ENCODE measurements at places on chromosomes 5 and 9. TPM values are rescaled to one million over a fixed set of nuclear protein-coding genes. Genes with fewer than 3 reads are reported as not detected.
A peak's percentile ranks its signal among the peaks of the same experiment; 100 is the strongest.

DNA sequence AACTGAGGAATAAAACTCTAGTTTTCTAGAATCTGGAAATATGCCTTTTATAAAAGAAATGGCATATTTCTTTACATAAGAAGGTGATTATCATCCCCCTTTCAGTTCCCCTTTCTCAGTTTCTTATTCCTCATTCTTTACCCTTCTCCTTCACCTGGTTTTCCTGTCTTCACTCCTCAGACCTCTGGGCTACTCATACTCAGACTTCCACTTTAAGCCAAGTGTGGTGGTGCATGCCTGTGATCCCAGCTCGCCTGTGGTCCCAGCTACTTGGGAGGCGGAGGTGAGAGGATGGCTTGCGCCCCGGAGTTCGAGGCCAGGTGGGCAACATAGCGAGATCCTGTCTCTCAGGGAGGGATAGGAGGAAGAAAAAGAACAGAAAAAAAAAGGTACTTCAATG lies 57.2 kb downstream of the RANBP6 start:
- H3K27ac ChIP-seq = no peak overlapping the region
- no peak overlapping the region for H3K4me3 ChIP-seq
- no peaks in the 10 kb centered on the region for H3K36me3 ChIP-seq
- peaks cover 5% of the 10 kb centered on the region for H3K4me1 ChIP-seq

DNA sequence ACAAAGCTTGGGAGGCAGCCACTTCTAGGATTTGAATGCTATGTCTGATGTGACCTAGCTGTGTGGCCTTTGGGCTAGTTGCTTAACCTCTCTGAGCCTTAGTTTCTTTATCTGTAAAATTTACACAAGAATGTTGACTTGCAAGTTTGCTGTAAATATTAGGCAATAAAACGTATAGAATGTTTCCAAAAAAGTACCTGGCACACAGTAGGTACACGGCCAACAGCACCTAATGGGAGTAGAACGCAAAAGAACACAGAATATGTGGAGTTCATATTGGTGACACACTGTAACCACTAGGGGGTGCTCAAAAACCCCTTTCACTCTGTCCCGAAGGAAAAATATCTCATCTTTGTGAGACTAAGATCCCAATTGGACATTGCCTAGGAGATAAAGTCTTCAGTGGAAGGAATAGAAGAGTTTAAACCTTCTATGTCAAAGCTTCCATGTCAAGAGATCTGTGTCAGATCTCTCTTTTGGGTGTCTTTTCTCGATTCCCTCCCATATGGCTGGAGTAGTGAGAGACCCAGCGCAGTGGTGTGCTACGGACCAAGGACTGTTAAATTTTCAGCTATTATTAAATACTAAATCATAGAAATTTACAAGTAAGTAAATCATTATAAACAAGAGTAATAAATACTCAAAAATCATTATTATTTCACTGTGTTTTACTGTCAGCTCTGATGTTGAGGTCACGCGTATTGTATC lies 145.4 kb upstream of the RAD23B start:
- no peaks in the 10 kb centered on the region for H3K36me3 ChIP-seq
- no peaks in the 10 kb centered on the region for H3K4me1 ChIP-seq
- no peak overlapping the region for H3K4me3 ChIP-seq
- DNase-seq = no peak
- H3K27me3 ChIP-seq = no peaks in the 10 kb centered on the region
- no peak overlapping the region for H3K27ac ChIP-seq

- no peak for DNase-seq
- no peaks in the 10 kb centered on the region for H3K27me3 ChIP-seq
- peaks cover 4% of the 10 kb centered on the region for H3K4me1 ChIP-seq
Observed at GRCh38 chr5:173472784-173473278, 143.6 kb downstream of the BOD1 start.

The CCDC152 gene
- 0.30 TPM for total RNA-seq

DNA sequence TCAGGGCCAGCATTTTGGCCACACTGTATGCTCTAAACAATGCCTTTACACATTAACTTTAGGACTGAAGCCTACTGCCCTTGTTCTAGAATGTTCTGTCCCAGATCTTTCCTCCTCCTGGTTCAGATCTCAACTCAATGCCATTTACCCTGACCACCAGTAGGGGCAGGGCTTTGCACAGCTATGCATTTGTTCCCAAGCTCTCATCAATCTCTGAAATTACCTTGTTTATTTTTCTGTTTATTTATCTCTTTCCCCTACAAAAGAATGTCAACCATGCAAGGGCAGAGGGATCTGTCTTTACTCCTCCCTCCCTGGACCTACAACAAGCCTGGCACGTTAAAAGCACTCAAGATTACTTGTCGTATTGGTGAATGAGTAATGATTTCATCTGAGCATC lies 612.9 kb downstream of the BNC2 start:
- H3K27ac ChIP-seq = no peak overlapping the region
- no peaks in the 10 kb centered on the region for H3K27me3 ChIP-seq
- DNase-seq = no peak
- no peaks in the 10 kb centered on the region for H3K36me3 ChIP-seq
- H3K4me3 ChIP-seq = no peak overlapping the region

The GPR151 gene
- not detected for total RNA-seq

GRCh38 chr9:126488310-126488709 lies 125.4 kb upstream of the LMX1B start:
- DNase-seq = no peak
- H3K36me3 ChIP-seq = peaks cover 20% of the 10 kb centered on the region
- H3K27me3 ChIP-seq = no peaks in the 10 kb centered on the region

The RAD50 gene
- 26.2 TPM for total RNA-seq

The INSL4 gene
- total RNA-seq = not detected

- no peak overlapping the region for H3K4me3 ChIP-seq
- no peak overlapping the region for H3K27ac ChIP-seq
- DNase-seq = no peak
- H3K27me3 ChIP-seq = no peaks in the 10 kb centered on the region
Observed at GRCh38 chr9:89841456-89841855, 236.6 kb downstream of the GADD45G start.

- H3K4me3 ChIP-seq = no peak overlapping the region
- H3K36me3 ChIP-seq = no peaks in the 10 kb centered on the region
- no peak overlapping the region for H3K27ac ChIP-seq
Observed at GRCh38 chr9:123525424-123525823, 169.4 kb downstream of the CRB2 start.

The COL23A1 gene
- total RNA-seq = 3.1 TPM

- no peaks in the 10 kb centered on the region for H3K36me3 ChIP-seq
- H3K27me3 ChIP-seq = no peaks in the 10 kb centered on the region
- DNase-seq = no peak
Observed at GRCh38 chr5:59840200-59840601, 53.3 kb downstream of the PDE4D start.

The CCL27 gene
- total RNA-seq = not detected

DNA sequence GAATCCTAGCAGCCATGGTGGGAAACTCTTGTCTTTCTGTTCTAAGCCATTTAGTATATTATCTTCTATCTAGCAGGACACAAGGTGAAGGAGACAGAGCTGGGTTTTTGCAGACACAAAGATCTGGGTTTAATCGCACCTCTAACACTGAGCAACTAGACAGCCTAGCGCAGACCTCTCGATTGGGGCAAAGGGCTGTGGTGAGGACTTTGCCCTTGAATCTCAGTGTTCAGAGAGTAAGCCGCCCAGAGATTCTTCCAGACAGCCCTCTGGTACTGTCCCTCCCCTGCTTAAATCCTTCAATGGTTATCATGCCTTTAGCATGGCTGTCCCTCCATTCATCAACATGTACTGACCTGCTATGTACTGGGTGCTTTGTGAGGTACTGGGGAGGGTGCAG lies 128.1 kb downstream of the CRB2 start:
- H3K36me3 ChIP-seq = no peaks in the 10 kb centered on the region
- no peak overlapping the region for H3K4me3 ChIP-seq
- H3K4me1 ChIP-seq = no peaks in the 10 kb centered on the region
- no peaks in the 10 kb centered on the region for H3K27me3 ChIP-seq
- no peak overlapping the region for H3K27ac ChIP-seq

The SPINK7 gene
- total RNA-seq = not detected

DNA sequence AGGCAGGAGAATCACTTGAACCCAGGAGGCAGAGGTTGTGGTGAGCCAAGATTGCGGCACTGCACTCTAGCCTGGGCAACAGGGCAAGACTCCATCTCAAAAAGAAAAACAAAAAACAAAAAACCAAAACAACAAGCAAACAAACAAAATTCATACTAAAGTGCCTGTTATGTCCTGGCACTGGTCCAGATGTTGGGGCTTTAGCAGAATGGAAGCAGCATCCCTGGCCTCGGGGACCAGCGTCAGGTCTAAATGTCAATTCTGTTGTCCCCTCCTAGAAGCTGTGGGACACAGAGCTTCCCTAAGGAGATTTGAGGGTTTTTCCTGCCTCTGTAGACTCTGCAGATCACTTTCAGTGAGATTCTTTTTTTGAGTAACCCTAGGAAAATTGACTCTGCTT lies 26.2 kb downstream of the PPARGC1B start:
- no peaks in the 10 kb centered on the region for H3K4me1 ChIP-seq
- H3K36me3 ChIP-seq = no peaks in the 10 kb centered on the region
- no peak overlapping the region for H3K27ac ChIP-seq

GRCh38 chr5:37739817-37740261 lies 100.0 kb downstream of the GDNF start:
- no peaks in the 10 kb centered on the region for H3K36me3 ChIP-seq
- no peaks in the 10 kb centered on the region for H3K27me3 ChIP-seq
- no peak overlapping the region for H3K27ac ChIP-seq
- H3K4me1 ChIP-seq = peaks cover 4% of the 10 kb centered on the region

The GPR150 gene
- not detected for total RNA-seq

DNA sequence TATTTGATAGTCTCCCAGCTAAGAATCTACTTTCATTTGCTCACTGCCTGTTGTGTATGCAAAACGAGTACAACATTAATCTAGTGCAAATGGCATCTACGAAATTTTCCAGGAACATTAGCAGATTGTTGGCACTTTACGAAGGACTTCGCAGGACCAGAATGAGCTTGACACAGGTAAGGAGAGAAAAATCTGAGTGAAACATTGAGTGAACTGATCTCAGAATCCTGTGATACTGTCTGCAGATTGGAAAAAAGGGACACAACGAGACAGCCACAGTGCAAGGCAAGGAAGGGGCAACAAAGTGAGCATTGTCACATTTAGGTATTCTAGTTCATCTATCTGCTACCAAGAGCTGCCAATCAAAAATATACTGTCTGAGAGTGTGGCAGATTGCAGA lies 350.5 kb downstream of the ZNF608 start:
- no peak for DNase-seq
- no peak overlapping the region for H3K4me3 ChIP-seq
- H3K27me3 ChIP-seq = no peaks in the 10 kb centered on the region
- no peaks in the 10 kb centered on the region for H3K36me3 ChIP-seq
- no peak overlapping the region for H3K27ac ChIP-seq

DNA sequence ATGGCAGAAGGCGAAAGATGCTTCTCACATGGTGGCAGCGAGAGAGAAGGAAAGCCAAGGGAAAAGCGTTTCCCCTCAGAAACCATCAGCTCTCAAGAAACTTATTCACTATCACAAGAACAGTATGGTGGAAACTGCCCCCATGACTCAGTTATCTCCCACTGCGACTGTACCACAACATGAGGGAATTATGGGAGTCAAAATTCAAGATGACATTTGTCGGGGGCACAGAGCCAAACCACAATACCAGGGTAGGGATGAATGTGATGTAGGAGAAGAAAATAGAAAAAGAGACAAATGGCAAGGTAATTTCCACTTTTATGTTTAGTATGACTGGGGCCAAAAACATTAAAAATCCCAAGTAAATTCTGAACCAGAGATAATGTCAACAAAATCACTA lies 216.8 kb downstream of the TRIM36 start:
- no peak overlapping the region for H3K4me3 ChIP-seq
- H3K36me3 ChIP-seq = no peaks in the 10 kb centered on the region
- DNase-seq = no peak
- H3K4me1 ChIP-seq = no peaks in the 10 kb centered on the region

The CCNI2 gene
- 0.46 TPM for total RNA-seq

The CCNJL gene
- total RNA-seq = 25.2 TPM

- H3K4me3 ChIP-seq = peak within 1 kb of the TSS; percentile 100
- H3K27me3 ChIP-seq = no peaks in the 10 kb centered on the region
- DNase-seq = peak; percentile 94
- peaks cover 17% of the 10 kb centered on the region for H3K4me1 ChIP-seq
Observed at GRCh38 chr9:26946753-26947727, at the start of gene PLAA. Gene PLAA, minus strand, starts transcription at chr9:26947242. Its CDS starts 197 bp downstream, at chr9:26947045.

- H3K36me3 ChIP-seq = peaks cover 69% of the 10 kb centered on the region
- no peaks in the 10 kb centered on the region for H3K4me1 ChIP-seq
- no peaks in the 10 kb centered on the region for H3K27me3 ChIP-seq
- DNase-seq = no peak
Observed at GRCh38 chr9:135815830-135816650, 91.3 kb downstream of the CAMSAP1 start.

DNA sequence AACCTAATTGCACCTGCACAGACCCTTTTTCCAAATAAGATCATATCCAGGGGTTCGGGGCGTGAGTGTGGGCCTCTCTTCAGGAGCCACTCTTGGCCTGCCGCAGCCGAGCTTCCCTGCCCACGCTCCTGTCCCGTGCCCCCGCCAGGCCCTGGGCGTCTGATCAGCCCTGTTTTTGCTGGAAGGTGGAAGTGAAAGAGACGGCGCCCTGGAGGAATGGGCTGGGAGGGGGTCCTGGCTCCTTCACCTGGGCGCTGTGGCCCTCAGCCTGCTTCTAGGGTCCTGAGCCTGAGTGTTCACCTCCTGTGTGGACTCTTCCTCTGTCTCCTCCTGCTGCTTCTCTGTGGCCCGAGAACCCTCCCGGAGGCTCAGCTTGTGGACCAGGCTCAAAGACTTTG lies 11.2 kb upstream of the COL5A1 start:
- no peaks in the 10 kb centered on the region for H3K27me3 ChIP-seq
- no peaks in the 10 kb centered on the region for H3K36me3 ChIP-seq
- H3K4me1 ChIP-seq = no peaks in the 10 kb centered on the region
- H3K27ac ChIP-seq = no peak overlapping the region
- H3K4me3 ChIP-seq = no peak overlapping the region

- DNase-seq = no peak
- H3K4me1 ChIP-seq = peaks cover 10% of the 10 kb centered on the region
- H3K4me3 ChIP-seq = no peak overlapping the region
Observed at GRCh38 chr5:178221853-178222252, 10.7 kb downstream of the PHYKPL start.

GRCh38 chr9:106820866-106821265 lies 42.1 kb upstream of the ZNF462 start:
- no peaks in the 10 kb centered on the region for H3K36me3 ChIP-seq
- no peaks in the 10 kb centered on the region for H3K4me1 ChIP-seq
- no peak overlapping the region for H3K27ac ChIP-seq
- no peak overlapping the region for H3K4me3 ChIP-seq
- H3K27me3 ChIP-seq = no peaks in the 10 kb centered on the region
- no peak for DNase-seq

All from upper lobe of left lung (tissue), 6 donors.